ENCODE measurements at places on chromosomes 1 and 21.

- no peak for DNase-seq
These were observed 86.3 kb upstream of the CNIH3 start for GRCh38 chr1:224529844-224530243.

DNA sequence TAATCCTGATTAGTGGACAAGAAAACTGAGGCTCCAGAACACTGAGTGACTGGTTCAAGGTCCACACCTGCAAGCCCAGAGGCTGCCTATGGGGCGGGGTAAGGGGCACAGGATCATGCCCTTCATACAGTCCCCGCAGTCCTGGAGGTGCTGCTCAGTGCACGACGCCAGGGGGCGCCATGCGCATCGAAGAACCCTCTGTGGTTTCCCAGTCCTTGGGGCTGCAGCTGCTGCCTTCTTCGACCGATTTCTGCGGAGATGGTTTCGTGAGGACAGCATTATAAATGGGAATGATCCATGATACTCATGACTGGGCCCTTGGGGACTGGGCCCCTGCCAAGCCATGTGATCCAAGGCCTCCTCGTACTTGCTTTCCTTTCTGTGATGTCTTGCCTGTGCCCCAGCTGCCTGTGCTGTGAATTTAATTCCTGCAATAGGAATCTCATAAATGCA lies 37.1 kb upstream of the ARHGEF10L start:
- DNase-seq, result peak; percentile 20

DNA sequence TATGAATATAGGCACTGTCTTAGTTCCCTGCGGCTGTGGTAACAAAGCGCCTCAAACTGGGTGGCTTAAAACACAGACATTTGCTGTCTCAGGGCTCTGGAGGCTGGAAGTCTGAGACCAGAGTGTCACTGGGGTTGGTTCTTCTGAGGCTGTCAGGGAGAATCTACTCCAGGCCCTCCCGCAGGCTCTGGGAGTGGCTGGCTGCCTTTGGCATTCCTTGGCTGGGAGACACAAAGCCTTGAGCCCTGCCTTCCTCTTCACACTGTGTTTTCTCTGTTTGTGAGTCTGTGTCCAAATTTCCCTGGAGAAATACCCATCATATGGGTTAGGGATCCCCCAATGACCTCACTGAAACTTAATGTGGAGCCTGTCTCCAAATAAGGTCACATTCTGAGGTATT lies 38.5 kb downstream of the B3GALT5 start:
- no peak for DNase-seq

- DNase-seq, result no peak
These were observed 3.0 kb downstream of the FCAMR start for GRCh38 chr1:206967096-206967849.

GRCh38 chr1:202010180-202011015 lies at the start of gene ELF3:
Gene ELF3 (plus strand): TSS chr1:202010587. CDS start chr1:202011137, 550 bp downstream.
- no peak for DNase-seq

GRCh38 chr1:81453367-81453703 lies 347.4 kb upstream of the ADGRL2 start:
- DNase-seq, result no peak

DNA sequence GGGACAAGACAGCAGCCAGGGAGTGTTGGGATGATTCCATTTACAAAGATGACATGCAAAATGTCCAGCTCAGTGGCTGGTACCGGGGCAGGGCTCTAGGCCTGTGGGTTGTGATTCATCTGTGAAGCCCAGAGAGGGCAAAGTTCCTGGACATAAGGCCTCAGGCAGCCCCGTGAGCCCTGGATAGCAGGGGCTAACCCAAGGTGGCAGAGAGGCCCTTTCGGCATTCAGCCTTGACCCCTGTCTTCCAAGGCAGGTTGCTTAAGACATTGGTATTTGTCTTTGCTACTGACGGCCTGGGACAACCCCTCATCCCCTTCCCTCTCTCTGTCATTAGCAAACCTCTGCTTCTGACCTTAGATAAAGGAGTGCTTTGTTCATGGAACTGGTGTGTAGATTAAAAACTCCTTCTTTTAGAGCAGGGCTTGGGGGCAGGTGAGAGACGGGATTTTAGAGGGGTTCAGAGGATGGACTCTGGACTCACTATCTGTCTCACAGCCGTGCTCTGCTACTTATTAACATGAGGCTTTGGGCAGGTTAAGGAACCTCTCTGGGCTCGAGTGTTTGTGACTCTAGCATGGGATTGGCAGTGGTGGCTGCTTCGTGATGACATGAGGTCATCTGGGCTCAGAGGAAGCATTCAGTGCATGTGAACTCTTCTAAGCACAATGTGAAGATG lies 36.3 kb downstream of the TMEM51 start:
- no peak for DNase-seq

DNA sequence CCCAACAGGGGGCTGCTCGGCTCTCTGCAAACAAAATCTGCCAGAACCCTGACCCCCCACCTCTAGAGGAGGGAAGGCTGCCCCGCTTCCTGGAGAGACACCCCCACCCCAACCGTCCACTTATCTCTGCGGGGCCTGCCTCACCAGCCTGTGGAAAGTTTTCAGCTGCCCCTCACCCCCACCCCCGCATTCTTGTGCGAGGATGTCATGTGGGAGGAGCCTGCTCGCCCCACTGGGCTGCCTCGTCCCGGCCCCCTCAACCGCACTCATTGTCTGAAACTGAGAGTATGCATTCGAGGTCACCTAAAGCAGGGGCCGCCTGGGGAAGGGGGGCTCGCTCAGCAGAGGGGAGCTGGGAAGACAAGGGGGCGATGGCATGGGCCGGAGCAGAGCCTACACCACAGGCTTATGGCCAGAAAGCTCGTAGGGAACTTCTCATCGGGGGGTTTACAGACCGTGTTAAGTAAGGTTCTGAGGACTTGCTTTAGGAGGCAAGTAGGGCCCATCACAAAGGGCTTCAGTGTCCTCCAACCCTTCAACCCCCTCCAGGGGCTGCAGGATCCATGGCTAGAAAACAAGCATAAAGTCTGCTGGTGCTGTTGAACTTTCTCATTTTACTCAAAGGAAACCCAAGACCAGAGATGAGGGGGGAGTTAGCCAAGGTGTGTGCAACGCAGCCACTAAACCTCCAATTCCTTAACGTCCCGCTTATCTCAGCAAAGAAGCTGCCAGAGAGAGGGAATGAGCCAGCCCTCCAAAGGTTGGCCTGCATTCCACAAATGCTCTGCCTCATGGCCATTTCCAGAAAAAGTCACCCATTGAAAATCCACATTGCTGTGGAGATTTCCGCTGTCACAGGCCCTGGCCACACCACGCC lies 9.4 kb downstream of the EPHA2 start:
- no peak for DNase-seq

GRCh38 chr21:37166733-37167132 lies 93.7 kb downstream of the TTC3 start:
- no peak for DNase-seq

DNA sequence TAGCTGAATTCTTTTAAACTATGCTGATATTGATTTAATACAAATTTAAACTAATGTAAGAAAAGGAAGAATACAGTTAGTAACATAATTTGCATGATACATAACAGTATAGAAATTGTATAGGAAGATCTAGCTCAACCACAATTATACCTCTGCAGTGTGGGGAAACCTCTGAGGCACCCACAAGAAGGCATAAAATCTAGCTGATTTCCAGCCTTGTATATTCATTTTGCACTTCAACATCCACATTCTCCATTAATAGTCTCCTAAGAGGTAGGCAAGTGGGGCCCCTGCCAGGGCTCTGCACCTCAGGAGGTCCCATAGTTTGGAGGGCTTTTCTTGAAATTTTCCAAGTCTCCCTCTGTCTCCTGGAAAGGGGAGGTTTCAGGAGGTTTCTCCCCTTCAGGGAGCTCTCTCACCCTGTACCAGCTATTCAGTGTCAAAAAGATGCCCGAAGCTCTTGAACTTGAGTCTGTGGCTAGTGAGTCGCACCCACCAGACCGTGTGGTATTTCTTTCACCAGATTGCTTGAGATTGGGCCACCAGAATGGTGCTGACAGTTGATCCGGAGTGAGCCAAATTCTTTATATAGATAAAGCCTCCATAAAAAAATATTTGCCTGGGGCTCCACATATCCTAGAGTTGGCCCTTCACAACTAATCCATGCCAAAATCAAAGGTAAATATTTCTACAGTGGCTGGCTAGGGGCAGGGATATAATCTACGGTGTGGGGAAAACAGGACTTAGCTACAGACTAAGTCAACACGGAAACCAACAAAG lies 108.2 kb downstream of the TIAM1 start:
- no peak for DNase-seq

- DNase-seq, result no peak
These were observed 99.1 kb downstream of the PPIAL4G start for GRCh38 chr1:148383966-148384365.

DNA sequence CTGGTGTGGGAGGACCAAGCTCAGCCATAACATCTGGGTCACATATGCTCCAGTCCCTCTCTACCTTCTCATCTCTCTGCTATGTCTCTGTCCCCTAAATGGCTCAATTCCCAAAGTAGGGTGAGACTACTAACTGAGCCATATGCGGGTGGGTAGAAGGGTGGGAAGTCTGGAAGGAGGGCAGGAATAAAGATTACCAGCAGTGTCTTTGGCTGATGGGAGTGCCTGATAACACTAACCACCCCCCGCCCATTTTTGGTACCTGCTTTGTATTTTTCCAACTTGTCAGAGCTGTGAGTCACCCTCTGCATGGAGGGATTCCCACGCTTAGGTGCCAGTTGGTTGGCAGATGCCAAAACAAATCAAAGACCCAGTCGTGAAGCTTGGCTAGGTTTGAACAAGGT lies 14.9 kb upstream of the SSBP3 start:
- no peak for DNase-seq

All from CD8-positive, alpha-beta T cell (primary cell).